ENCODE measurements at places on chromosomes 2 and 18.

GRCh38 chr2:149972066-149972465 is 384.5 kb upstream of the MMADHC start:
- no peak for DNase-seq

GRCh38 chr2:111691164-111691875 is 192.7 kb downstream of the ANAPC1 start:
- DNase-seq, result no peak

DNA sequence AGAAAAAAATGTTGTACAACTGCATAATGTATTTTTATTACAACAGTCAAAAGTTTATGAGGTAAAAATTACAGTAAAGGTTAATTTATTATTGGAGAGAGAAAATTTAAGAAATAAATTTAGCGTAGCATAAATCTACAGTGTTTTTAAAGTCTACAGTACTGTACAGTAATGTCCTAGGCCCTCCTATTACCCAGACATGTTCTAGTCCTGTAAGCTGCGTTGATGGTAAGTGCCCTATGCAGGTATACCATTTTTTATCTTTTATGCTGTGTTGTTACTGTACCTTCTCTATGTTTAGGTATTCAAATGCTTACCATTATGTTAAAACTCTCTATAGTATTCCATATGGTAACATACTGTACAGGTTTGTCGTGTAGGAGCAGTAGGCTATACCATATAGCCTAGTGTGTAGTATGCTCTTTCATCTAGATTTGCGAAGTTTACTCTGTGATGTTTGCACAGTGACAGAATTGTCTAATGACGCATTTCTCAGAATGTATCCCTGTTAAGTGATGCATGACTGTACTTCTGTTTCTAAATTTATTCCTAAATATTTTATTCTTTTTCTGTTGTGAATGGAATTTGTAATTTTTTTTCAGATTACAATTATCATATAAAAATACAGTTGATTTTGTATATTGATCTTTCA is 24.5 kb downstream of the ABI2 start:
- no peak for DNase-seq

- DNase-seq, result no peak
Measured at GRCh38 chr2:42087857-42088195, 40.0 kb downstream of the PKDCC start.

- DNase-seq, result peak; percentile 30
Measured at GRCh38 chr18:74836296-74837139, 238.8 kb downstream of the ZNF407 start.

GRCh38 chr2:43524177-43524965 is 71.5 kb downstream of the THADA start:
- DNase-seq, result no peak

GRCh38 chr18:52657043-52657805 is 317.2 kb downstream of the DCC start:
- DNase-seq, result no peak

GRCh38 chr2:19545507-19545906 is 187.1 kb upstream of the OSR1 start:
- no peak for DNase-seq

- no peak for DNase-seq
Measured at GRCh38 chr18:48105317-48105716, 174.9 kb upstream of the SMAD2 start.

GRCh38 chr18:56709463-56709862 is 58.3 kb downstream of the WDR7 start:
- DNase-seq, result peak; percentile 45

DNA sequence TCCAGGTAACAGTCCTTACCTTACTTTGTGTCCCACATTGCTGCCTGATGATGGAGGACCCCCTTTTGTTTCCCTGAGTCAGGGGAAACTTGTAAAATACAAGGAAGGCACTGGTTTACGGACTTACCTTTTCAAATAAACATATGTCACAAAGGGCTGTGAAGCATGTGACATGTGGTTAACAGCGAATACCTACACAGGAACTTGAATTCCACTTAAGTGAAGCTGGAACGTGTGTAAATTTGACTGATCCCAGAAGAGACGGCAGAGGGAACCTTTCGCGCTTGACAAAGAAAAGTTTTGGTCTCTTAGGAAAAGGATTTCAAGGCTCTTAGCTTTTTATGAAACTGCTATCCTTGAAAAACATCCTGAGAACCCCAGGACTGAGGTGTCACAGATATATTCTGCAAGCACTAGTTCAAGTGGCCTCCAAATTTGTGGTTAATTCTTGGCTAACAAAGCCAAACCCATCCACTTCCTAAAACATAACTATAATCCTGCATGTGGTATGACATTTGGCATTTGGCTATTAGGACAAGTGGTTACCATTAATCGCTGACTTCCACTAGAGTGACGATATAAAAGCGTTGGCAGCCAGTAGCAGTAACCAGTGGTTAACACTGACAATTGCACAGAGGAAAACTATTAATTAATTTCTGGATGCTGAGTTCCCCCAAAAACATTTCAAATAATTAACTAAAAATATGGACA is 55.6 kb downstream of the ITGB6 start:
- no peak for DNase-seq

DNA sequence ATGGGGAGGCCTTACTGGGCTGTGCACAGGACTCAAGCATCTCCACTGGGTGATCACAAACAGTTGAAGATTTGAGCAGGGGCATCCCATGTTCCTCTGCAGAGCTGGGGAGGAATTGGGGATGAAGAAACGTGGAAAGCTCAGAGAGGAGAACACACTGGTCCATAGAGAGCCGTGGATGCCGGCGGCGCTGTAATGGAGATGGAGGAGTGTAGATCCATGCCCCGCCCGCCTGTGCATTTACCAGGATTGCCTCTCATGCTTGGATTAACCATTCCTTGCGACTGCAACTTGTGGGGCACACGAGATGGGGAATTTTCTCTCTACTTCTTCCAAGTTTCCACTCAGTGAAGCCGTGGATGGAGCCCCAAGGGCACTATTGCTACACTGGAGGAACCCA is 115.9 kb downstream of the NCK2 start:
- no peak for DNase-seq

DNA sequence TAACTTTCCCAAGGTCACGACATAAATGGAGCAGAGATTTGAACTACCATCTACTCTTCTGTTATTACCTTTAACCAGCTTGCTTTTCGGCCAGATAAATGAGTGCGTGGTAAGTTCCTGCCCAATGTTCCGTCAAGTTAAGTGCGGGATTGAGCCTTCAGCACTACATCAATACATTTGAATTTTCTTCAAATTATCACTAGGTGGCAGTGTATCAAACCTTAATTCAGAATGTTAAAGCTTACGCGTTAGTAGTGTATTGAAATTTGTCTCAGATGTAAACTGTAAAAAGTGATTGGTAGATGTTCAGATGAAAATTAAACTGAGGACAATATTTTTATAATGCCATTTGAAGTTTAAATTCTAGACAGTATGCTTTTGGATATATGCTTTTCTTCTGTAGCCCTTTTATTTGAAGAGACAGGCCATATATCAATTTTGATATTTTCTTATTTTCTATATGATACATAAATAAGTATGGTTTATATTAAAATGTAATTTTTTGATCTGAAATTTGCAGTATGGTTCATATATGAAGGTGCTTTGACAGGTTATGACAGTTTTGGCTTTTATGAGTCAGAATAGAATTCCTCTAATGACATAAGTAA is 681.3 kb downstream of the ADCYAP1 start:
- DNase-seq, result no peak

- DNase-seq, result no peak
Measured at GRCh38 chr2:62270728-62271127, 74.8 kb downstream of the B3GNT2 start.

DNA sequence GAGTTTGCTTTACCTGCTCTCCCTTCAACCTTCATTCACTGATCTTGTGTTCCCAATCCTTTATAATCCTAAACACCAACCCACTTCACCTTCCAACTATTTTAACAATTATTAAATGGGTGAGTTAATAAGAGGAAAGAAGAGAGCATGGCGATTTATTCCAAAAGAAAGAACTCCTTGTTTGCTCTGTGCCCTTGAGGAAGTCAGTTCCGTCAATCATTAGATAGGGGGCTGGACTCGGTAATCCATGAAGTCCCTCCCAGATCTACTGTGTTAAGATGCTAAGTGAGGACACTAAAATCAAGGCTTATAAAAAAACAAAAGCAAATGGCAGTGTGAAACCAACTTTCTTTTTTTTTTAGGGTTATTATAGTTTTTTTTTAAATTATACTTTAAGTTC is 589.9 kb downstream of the XIRP2 start:
- DNase-seq, result no peak

- DNase-seq, result no peak
Measured at GRCh38 chr2:66890166-66890742, 455.3 kb downstream of the MEIS1 start.

GRCh38 chr2:194319222-194319992 is 1337.6 kb upstream of the SLC39A10 start:
- DNase-seq, result no peak
